Stimulated activated CD4-positive, alpha-beta T cell treated with anti-CD3 and anti-CD28 coated beads, Interleukin-15, amount 100 ng/mL, for 1 hour (primary cell): ENCODE measurements at places on chromosomes 2 and 18.

GRCh38 chr18:31252522-31252921 is 65.4 kb upstream of the DSG1 start:
- no peak for DNase-seq

DNA sequence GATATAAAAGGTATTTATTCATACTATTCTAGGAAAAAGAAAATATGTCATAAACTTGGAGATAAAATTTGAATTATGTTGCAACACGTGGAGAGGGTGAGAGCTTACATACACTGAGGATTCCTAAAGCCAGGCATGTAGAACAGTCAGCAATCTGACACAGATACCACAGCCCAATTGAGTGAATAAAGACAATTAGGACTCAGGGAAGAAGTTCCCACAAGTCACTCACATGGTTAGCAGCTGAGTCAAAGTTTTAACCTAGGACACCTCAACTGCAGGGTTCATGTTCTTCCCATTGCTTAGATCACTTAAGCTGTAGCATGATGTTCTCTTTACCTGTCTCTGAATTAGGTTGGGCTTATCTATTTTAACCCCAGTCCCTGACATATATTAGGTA is 189.5 kb downstream of the CMPK2 start:
- DNase-seq: no peak

GRCh38 chr2:69013840-69014821 is 1.2 kb downstream of the ANTXR1 start:
- no peak for DNase-seq

GRCh38 chr2:211756266-211756665 is 782.3 kb downstream of the ERBB4 start:
- no peak for DNase-seq

DNA sequence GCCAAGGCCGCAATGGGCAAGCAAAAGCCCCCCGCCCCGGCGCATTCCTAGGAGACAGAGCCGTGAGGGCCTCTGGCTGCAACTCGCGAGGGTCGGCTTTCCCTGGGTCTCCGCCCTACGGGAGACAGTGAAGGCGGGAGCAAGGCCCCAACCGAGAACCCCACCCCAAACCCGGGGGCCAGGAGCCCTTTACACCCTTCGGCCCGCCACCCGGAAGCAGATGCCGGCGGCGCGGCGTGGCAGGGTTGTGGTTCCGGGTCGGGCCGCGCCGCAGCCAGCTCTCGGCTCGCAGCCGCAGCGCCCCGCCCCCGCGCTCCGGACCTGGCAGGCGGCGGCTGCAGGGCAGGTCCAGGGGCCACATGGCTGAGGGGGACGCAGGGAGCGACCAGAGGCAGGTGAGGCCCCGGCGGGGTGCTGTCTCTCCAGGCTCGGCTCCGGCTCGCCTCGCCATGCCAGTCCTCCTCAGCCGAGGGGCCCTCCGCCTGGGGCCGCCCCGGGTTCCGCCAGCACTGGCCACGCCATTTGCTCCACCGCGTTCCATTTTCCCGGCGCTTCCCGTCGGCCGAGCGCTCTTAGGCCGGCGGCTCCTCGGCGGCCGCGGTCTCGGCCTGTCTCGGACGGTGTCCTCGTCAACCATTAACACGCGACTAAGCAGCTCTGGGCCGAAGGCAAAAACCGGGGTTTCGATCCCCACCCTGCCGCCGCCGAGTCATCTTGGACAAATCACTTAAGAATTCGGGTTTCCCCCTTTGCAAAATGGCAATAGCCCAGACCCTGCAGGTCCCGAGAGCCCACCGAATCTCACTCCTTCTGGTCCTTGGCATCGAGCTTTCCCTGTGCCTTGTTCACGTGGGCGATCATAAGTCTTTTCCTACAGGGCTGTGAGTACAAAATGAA is at the start of gene IMPACT:
IMPACT (plus strand) TSS at position 273 of the 897 bp plus-strand sequence; CDS start at position 360, 87 bp downstream.
- peak; percentile 71 for DNase-seq

DNA sequence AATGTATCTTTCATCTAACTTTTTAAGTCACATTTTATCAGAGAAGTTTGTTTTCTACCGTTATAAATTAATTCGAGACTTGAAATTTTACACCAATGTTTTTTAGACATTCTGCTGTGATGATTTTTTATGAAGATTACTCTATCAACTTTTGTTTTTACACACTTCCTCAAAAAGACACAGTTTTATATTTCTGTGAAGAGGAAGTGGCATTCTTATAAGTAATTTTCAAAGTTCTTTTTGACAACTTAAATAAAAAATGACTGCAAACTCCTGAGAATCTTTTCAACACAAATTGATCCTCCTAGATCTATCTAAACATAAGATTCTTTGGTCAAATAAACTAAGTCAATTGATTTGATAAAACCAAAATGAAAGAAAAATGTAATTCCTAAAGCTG is 13.7 kb downstream of the ANKRD44 start:
- no peak for DNase-seq

GRCh38 chr2:113829761-113830160 is 60.1 kb upstream of the ACTR3 start:
- no peak for DNase-seq

DNA sequence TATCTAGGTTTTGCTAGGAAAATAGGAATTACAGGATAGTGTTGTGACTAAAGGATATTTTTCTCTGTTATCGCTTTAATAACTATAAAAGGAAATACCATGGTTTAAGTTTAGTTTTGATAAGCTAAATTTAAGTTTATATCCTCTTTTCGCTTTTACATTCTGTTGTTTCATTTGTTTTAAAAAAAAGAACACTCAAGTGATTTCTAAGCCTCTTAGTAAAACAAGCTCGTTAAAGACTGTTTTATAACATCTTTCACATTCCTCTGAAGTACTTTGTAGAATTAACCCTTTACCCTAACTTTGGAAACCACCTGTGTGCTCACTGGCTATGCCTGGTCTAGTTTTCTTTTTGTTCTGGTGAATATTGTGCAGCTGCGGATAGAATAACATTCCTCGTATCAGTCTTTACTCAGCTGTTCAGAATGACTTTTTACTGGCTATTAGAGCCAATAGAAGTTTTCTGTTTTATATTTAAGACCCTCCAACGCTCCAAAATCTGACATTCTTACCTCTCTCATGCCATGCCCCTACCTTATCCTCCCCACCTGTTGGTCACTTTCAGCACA is 183.1 kb downstream of the PTPRM start:
- no peak for DNase-seq

DNA sequence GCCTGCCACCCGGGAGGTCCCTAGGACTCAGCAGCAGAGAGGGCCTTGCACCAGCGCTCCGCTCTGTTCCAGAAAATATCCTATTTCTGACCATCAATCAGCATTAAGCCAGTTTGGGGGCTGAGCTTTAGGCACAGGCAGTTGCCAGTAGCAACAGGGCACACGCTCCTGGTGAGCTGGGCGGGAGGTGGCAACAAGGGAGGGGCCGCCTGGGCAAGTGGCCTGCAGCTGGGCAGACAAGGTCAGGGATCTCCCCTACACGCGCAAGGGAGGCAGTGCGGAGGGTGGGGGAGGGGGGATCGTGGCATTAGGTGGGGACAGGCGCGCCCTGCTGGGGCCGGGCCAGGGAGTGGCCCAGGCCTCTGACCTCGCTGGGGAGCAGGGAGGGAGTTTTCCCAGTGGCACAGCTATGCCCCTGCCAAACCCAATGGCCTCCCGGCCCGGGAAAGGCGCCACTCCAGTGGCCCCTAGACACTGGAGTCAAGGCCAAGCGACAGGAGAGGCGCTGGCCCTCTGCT is 302.8 kb downstream of the NCKAP5 start:
- no peak for DNase-seq

GRCh38 chr2:209905691-209906090 is 96.7 kb upstream of the RPE start:
- DNase-seq: no peak

DNA sequence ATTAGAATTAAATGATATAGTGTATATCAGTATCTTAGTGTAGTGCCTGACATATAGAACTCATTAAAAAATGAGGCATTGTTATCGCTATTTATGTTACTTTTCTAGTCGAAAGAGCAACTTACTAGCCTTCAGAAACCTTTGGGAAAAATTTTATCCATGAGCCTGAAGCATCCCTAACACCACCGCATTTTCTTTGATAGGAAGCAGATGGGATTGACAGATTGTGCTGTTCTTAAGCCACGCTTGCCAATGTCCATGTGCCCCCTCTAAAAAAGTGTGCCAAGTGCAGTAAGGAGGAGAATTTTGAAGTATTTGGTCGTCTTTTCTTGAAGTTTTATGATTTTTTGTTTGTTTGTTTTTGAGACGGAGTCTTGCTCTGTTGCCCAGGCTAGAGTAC is 29.1 kb downstream of the PPM1B start:
- DNase-seq: no peak

DNA sequence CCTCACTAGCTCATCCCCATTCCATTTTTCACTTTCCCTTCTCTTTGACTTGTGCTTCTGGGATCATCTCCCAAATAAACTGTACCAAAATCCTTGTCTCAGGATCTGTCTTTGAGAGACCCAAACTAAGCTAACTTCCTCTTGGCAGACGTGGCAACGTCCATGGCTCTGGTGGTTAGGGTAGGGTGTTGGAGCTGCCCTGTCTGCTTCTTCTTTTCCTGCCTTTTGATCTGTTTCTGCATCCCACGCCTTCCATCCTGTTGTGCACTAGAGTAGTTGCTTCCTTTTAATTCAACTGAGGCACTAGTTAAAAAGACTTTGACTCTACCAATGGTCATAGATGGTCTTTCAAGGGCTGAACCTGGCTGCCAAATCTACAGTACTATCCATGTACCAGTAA is 5.5 kb upstream of the MAP4K4 start:
- no peak for DNase-seq

- DNase-seq: no peak
Observed at GRCh38 chr2:163571423-163572102, 164.2 kb downstream of the FIGN start.

GRCh38 chr2:726169-726568 is 49.0 kb upstream of the TMEM18 start:
- DNase-seq: no peak

GRCh38 chr2:39124746-39125057 is 3.9 kb upstream of the SOS1 start:
- no peak for DNase-seq

- DNase-seq: no peak
Observed at GRCh38 chr18:75363446-75364225, 63.9 kb downstream of the SMIM21 start.

DNA sequence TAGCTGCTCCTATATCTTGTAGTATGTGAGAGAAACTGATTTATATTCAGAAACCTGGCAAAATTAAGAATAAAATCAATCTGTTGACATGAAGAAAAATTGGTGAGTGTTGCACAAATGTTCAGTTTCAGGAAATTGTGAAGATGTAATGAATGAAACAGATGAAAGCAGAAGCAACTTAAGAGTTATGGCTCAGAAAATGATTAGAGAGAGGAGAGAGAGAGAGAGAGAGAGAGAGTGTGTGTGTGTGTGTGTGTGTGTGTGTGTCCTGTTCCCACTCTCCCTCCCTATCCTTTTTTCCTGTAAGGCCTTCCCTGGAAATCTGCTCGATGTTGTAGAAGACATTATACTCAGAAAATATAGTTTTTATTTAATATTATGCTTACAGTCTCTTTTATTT is 31.4 kb downstream of the MAP4K4 start:
- DNase-seq: no peak

- no peak for DNase-seq
Observed at GRCh38 chr2:15619510-15619909, 27.8 kb downstream of the DDX1 start.

DNA sequence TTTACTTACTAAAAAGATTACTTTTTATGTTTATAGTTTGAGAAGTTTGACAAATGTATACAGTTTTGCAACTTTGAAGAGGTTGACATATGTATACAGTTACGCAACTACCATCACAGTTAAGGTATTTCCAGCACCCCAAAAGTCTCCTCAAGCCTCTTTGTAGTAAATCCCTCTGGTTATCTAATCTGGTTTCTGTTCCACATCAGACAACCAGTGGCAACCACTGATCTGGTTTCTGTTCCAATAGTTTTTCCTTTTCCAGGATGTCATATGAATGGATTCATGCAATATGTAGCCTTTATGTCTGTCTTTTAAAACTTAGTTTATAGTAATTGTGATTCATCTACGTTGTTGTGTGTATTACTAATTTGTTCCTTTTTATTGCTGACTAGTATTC is 23.5 kb downstream of the IFIH1 start:
- DNase-seq: no peak

DNA sequence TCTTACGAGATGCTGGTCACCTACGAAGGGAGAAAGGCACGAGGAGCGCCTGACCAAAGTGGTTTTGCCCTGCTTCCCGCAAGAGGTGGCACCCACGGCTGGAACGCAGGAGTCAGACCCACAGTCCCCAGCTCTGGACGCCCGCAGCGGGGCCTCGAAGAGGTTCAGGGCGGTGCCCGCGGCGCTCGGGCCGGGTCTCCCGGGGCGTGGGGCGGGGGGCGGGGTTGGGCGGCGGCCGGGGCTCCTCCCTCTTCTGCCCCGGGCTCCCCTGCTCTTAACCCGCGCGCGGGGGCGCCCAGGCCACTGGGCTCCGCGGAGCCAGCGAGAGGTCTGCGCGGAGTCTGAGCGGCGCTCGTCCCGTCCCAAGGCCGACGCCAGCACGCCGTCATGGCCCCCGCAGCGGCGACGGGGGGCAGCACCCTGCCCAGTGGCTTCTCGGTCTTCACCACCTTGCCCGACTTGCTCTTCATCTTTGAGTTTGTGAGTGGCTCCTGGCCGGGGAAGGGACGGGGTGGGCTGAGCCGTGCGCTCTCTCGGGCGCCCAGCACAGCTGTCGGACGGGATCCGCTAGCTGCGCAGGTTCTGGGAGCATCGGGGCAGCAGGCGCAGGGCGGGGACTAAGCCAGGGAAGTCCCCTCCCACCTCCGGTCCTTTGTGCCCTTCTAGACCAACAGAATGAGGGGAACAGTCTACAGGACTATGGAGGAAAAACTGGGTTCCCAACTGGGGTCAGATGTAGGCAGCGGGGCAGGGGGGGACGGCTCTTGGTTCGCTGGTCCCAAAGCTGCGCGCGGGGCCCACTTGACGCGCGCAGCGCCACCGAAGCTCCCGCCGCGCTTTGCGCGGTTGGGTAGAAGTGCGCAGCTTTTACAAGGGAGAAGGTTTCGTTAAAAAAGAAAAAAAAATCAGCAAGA is at the start of gene MAL:
MAL (plus strand) TSS at position 303 of the 914 bp plus-strand sequence; CDS start at position 388, 85 bp downstream.
- DNase-seq: peak; percentile 51

GRCh38 chr2:151363709-151364108 is 6.3 kb downstream of the TNFAIP6 start:
- no peak for DNase-seq

DNA sequence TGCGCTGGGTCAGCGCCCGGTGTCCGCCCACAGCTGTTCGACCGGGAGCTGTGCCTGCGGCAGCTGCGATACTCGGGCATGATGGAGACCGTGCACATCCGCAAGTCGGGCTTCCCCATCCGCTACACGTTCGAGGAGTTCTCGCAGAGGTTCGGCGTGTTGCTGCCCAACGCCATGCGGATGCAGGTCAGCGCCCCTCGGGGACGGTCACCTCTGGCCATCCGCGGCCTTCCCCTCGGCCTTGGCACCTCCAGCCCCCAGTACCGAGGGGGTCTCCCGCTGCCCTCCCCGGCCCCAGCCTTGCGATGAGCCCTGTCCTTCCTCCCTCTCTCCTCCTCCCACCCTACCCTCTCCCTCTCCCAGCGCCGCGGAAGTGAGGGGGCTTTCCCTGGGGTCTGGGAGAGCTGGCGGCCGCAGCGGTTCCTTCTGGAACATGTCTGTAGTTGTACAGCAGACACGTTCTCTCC is 53.2 kb upstream of the GPR17 start:
- DNase-seq: no peak

- DNase-seq: no peak
Observed at GRCh38 chr2:109322111-109322510, 193.1 kb downstream of the SH3RF3 start.

GRCh38 chr18:57352761-57353136 is 392 bp downstream of the ST8SIA3 start:
- DNase-seq: no peak
